Common myeloid progenitor, CD34-positive (primary cell): ENCODE measurements at places on chromosomes 7 and 10.

DNA sequence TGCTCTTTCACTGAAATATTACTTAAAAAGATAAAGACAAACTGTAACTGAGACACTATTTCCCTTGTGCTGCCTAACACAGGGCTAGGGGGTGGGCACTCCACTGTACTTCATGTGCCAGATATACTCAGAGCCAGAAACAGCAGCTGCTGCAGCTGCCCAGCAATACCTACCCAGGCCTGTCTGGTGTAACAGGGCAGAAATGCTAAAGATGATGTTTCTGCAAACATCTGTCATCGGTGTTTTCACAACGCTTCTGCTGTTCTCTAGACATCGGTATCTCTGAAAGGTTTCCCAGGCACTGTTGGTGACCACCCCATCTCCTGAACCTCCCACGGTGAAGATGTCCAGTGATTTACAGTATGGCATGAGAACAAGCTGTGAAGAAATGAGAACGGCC, 42.7 kb downstream of the LAMB1 start:
- no peak for DNase-seq

- DNase-seq: no peak
Observed at GRCh38 chr7:29416276-29416937, 147.2 kb upstream of the PRR15 start.

GRCh38 chr10:3002304-3002703, 65.0 kb upstream of the PFKP start:
- DNase-seq: no peak

GRCh38 chr10:84138478-84139125, 707 bp upstream of the GHITM start:
- no peak for DNase-seq
